ENCODE measurements at places on chromosomes 6 and 20.

- peak; percentile 79 for DNase-seq
Measured at GRCh38 chr6:13733178-13733887, 21.7 kb upstream of the RANBP9 start.

DNA sequence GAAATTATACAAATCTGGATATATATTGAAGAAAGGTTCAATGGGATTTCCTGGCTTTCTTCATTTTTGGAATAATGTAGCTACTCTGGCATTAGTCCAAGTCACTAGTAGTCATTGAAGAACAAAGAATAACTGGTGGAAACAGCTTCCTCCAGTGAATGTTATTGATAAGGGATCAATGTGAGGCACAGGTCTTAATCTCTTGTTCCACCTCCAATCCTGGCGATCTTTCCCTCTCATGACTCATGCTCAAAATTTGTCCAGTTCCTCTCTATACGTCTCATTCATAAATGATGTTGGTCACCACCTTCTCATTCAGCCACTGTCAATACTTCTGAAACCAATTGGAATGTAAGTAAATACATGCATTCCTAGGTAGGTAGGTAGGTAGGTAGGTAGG lies 185.0 kb upstream of the BMP2 start:
- no peak for DNase-seq

GRCh38 chr20:60494476-60494875 lies 536.3 kb downstream of the CDH26 start:
- DNase-seq: no peak

GRCh38 chr6:63437058-63437457 lies 117.3 kb upstream of the LGSN start:
- DNase-seq: no peak

DNA sequence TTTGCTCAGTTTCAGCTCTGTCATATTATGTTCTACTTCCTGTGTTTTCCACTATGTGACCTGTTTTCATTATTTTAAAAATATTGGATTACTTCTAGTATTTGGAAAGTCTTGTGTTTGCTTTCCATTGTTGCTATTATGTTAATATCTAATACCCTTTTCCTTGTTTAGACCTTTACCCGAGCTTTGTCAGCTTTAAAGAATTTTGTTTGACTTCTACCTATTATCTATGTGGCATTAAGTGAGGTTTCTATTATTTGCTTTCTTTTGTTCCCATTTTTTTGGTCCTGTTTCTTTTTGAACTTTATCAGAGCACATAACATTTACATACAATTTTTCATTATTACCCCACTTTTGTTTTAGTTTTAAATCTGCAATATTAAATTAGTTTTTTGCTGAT lies 202.7 kb downstream of the MANEA start:
- no peak for DNase-seq

DNA sequence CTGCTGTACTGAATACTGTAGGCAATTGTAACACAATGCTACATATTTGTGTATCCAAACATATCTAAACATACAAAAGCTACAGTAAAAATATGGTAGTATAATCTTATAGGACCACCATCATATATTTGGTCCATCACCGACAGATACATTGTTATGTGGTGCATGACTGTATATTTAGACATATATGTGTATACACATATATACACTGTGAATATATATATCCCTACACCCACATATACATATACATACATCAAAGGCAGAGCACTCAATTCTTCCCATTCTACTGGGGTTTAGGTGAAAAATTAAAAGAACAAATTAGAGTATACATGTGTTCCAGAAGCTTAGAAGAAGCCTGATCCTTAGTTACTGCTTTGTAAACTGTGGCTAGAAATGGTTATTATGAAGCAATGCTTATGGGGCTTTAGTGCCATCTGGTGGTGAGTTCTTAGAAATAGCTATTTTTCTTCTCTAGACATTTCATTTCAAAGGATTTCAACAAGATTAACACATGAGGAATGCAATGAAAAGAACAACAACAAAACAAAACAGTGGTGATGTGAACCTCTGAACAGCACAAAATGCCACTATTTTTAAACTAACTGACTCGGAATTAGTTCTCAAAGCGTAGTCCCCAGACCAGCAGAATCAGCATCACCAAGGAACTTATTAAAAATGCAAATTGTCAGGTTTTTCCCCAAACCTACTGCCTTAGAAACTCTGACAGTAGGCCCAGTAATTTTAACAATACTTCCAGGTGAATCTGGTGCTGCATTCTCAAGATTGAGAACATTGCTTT lies 38.0 kb downstream of the PKHD1 start:
- peak; percentile 51 for DNase-seq

DNA sequence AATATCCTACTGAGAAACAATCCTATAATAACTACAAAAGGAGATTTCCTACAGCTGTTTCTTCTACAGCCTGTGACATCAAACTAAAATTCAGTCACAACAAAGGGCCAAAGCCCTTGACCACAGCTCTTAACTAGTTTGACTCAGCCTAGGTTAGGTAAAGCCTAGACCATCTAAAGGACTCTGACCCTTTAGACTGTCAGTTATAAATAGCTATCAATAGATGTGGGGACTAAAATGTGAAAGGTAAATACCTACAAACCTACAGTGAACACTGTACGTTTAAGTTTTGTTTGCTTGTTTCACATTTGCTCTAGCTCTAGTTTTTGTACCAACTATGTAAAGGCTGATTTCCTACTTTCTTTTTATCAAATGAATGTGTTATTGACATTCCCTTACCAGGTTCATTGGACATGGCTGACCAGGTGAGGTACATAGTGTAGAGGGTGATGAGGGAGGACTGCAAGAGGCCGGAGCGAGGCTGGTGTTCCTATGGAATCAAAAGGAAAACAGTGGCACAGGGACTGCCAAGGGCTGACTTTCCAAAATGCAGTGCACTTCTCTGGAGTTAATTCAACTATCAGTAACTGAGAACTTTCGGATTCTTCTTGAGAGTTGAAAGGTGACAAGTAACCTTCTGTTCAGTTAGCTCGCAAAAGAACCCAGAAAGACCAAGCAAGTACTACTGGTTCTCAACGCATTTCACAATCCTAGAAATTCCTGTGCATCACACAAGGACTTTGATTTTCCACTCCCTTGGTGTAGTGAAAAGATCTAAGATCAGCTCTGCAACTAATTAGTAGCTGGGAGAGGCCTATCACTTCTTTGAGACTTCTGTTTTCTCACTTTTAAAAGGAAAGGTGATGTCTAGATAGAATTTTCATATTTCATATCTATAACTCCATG lies 17.2 kb downstream of the SERINC3 start:
- DNase-seq: no peak

DNA sequence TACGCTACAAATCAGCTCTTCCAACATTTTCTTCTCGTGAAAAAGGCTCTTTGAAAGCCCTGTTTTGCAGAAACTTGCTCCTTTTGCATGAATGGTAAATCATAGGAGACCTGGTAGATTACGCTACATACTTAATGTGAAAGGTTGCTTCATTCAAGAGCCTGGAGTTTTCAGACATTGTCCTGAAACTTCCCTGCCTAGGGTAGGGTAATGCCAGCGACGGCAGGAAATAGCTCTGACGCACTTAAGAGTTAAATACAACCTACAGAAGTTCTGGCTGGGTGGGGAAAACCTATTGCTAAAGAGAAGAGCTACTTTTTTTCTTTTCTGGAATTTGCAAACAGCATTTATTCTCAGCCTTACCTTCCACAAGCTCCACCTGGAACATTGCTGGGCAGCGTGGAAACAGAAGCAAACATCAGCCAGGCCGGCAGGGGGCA lies 144.5 kb downstream of the LPA start:
- DNase-seq: peak; percentile 2

- DNase-seq: no peak
Measured at GRCh38 chr20:63235399-63235983, at the start of gene BIRC7. Gene BIRC7, plus strand, starts transcription at chr20:63235905. Its CDS starts 192 bp downstream, at chr20:63236097.

DNA sequence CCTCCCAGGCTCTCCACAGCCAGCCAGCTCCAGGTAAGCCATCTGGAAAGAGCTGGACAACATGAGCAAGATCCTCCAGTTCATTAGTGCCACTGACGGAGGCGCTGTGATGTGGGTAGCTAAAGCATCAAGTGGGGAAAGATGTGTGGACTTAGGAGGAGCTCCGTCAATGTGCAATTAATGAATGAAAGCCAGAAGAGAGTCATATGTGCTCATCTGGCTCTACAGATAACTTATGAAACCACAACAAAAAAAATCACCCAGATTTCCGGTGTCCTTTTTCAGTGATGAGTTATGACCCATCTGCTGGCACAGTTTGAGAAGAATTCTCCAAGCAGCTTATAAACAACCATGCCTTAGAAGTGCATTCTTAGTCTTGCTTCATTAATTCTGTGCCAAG lies 311.7 kb upstream of the PLCB4 start:
- no peak for DNase-seq

GRCh38 chr20:20593447-20594170 lies 118.8 kb downstream of the RALGAPA2 start:
- DNase-seq: peak; percentile 63

Measured in astrocyte of the hippocampus (primary cell).